ENCODE measurements at places on chromosomes 12 and 14.

- DNase-seq: no peak
These were observed 92.6 kb upstream of the PRKD1 start for GRCh38 chr14:30020271-30020670.

GRCh38 chr14:84694161-84694560 lies 835.8 kb upstream of the FLRT2 start:
- DNase-seq: no peak

DNA sequence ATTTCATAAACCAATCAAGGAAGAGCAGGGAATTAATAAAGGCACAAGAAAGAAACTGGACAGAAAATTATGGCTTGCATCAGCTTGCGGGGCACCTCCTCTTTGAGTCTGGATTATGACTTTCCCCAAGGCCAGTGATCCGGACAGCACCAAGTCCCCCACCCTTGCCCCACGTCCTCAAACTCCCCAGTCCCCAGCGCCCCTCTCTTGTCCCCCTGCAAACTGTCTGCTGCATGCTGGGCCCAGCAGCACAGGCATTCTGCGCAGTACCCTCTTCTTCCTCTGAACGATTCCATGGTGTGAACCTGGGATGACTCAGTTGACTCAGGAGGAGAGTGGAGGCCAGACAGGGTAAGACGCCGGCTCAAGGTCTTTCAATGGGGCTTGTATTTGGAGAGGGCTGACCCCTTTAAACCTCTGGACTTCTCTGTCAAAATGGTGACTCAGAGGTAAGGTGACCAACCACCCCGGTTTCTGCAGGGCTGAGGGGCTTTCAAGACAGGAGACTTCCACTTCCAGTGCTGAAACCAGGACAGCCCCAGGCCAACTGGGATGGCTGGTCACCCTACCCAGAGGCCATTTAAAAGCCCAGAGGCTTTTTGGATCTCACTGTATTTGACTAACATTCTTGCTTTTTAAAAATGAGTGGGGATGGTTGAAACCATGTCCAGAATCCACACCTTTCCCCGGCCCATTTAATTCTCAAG lies 13.5 kb downstream of the C14orf132 start:
- DNase-seq: no peak

DNA sequence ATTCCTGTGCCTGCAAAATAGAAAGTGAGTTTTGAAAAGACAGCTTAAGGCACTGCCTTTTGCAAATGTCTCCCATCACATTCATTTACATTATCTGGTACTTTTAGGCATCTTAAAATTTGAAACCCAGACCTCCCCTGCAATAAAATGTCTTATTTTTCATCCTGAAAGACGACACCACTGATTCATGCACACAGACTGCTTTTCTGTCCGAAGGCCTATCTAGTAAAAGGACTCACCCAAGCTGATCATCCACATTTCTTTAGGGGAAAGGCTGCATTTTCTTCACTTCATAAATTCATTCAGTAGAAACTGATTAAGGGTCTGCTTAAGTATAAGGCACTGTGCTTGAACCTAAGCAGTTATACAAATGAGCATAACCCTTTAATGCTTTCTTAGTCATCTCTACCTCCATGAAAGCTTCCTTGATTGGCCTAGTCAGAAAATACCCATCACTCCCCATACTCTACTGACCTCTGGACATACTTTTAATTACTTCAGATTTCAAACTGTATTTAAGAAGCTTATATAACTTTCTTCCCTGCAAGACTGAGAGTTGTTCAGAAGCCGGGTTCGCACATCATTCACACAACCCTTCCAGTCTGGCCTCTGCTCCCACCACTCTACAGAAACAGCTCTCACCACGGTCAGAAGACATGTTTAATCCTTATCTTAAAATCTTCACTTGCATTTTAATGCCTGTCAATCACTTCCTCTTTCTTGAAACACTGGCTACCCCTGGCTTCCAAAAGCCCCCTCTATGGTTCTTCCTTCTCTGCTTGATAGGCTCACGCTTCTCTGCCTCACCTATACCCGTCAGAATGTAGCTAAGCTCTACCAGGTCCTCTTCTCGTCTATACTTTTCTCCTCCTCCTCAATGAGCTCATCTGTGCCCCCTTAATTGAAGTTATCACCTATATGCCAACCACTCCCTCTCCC lies 288.6 kb downstream of the MED13L start:
- DNase-seq: no peak

- no peak for DNase-seq
These were observed 8.3 kb downstream of the OR4K17 start for GRCh38 chr14:20118795-20119194.

GRCh38 chr14:101500681-101501080 lies 60.6 kb upstream of the DIO3 start:
- no peak for DNase-seq

- DNase-seq: no peak
These were observed 51.2 kb downstream of the NDUFA12 start for GRCh38 chr12:94952325-94952724.

GRCh38 chr14:90483571-90483974 lies 86.7 kb downstream of the CALM1 start:
- DNase-seq: no peak

GRCh38 chr12:102029141-102029540 lies 32.6 kb downstream of the WASHC3 start:
- DNase-seq: no peak

GRCh38 chr12:95522692-95523091 lies 28.6 kb downstream of the USP44 start:
- no peak for DNase-seq

GRCh38 chr12:4422985-4423384 lies 22.6 kb downstream of the FGF6 start:
- DNase-seq: no peak

GRCh38 chr12:132604151-132604618 lies 6.2 kb downstream of the LRCOL1 start:
- DNase-seq: no peak

GRCh38 chr12:42167711-42168110 lies 23.0 kb upstream of the GXYLT1 start:
- DNase-seq: no peak

DNA sequence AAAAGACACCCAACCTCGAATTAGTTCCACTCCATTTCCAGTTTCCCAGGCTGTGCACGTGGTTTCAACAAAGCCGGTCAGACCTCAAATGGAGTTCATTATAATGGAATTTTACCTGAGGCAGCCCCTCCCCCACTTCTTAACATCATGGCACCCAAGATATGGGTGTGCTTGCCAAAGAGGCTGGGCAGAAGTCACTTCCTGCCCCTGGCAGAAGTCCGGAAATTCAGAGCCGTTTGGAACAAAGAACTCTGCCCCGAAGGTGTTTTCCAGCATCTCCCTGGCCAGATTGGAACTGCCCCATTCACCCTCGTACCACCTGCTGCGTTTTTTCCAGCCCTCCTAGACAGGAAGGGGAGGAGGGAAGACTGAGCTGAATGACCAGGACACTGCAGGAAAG lies 8.2 kb downstream of the VDR start:
- no peak for DNase-seq
